GM20000 (cell line): ENCODE measurements at places on chromosomes 5 and 9.

GRCh38 chr9:14400658-14400995 lies 86.7 kb upstream of the NFIB start:
- no peak for DNase-seq

GRCh38 chr9:84125046-84125445 lies 144.4 kb downstream of the RMI1 start:
- no peak for DNase-seq

GRCh38 chr5:60148366-60148765 lies 254.8 kb upstream of the PDE4D start:
- DNase-seq, result no peak

GRCh38 chr9:80811003-80811402 lies 878.3 kb downstream of the TLE1 start:
- DNase-seq, result no peak

GRCh38 chr5:141811287-141812155 lies 66.7 kb downstream of the PCDH1 start:
- peak; percentile 59 for DNase-seq

- DNase-seq, result peak; percentile 72
These were observed 5.1 kb downstream of the GRK6 start for GRCh38 chr5:177431317-177432142.

GRCh38 chr9:97752274-97752673 lies 55.1 kb upstream of the XPA start:
- DNase-seq, result no peak
